ENCODE measurements at places on chromosomes 5 and 9.

GRCh38 chr9:131773911-131774379 is 34.1 kb upstream of the RAPGEF1 start:
- no peak for DNase-seq

DNA sequence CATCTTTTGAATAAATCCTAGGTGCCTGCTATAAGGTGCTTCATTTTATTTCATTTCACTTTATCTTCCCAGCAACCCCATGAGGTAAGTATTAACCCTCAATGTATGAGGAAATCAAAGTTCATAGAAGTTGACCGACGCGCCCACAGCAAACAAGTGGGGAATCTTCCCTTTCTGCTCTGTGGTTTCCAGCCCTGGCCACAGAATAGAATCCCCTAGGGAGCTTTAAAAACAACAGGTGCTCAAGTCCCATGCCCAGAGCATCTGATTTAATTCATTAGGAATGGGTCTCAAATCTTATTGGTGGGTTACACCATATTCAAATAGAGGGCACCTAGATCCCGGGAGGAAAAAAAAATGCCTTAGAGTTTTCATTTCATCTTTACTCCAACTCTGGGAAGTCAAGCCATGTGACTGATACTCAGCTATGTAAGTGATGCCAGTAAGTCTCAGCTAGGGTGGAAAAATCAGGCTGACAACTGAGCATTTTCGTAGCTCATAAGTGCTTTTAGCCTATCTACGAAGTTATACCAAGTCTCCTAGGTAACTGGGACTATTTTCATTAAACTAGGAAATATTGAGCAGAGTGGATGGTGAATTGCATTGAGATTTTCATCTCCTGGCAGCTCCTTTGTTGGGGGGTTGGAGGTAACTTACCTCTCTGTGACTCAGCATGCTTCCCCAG is 353.4 kb upstream of the SLC30A5 start:
- no peak for DNase-seq

- no peak for DNase-seq
These were observed 60.3 kb downstream of the UBE2QL1 start for GRCh38 chr5:6508931-6509330.

- DNase-seq, result no peak
These were observed 5.1 kb downstream of the LIFR start for GRCh38 chr5:38551030-38552017.

DNA sequence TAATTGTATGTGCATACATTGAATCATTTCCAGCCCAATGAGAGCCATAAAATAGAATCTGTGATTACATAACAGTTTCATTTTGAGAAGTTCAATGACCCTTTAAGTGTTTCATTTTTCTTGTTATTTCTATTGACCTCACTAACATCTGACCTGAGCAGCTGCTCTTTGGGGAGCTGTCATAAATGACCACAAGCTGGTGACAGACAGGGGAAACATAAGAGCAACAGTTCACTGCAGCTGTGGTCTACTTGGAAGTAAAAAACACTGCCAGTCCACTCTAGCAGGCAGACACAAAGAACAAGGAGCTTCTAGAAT is 265.4 kb downstream of the DTWD2 start:
- DNase-seq, result no peak

DNA sequence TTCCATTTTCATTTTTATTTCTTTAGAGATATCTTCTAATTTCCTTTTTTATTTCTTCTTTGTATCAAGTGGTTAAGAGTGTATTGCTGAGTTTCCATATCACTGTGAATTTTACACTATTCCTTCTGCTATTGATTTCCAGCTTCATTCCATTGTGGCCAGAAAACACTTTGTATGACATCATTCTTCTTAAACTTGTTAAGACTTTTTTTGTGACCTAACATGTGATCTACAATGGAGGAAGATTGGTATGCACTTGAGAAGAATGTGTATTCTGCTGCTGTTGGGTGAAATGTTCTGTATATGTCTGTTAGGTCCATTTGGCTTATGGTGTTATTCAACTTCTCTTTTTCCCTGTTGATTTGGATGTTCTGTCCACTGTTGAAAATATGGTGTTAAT is 274.2 kb upstream of the PUM3 start:
- DNase-seq, result no peak

DNA sequence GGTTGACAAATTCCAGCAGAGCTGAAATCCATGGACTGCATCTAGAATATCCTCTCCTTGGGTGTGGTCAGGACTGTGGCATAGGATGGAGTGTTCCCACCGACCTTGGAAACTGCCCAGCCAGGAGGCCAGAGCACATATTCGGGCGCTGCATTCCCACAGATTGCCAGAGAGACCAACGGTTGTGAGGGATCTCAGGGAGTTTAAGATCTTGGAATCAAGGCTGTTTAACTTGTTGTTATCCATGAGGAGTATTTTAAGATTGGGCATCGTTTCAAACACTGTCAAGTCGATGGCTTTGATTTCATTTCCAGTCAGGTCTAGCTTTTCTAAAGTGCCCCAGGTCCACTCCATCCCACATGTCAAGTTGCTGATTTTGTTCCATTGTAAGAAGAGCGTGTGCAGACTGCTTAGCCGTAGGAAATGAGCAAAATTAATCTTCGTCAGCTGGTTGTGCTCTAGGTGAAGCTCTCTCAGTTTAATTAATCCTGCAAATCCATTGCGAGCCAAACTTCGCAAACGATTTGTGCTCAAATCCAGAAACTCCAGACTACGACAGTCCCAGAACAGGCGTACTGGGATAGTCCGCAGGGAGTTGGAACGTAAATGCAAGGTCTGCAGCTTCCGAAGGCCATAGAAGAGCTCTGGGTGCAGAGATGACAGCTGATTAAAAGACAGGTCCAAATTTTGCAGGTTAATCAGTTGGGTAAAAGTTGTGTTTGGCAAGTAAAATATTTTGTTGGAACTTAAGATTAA is 1.5 kb downstream of the LRRTM2 start:
- no peak for DNase-seq

DNA sequence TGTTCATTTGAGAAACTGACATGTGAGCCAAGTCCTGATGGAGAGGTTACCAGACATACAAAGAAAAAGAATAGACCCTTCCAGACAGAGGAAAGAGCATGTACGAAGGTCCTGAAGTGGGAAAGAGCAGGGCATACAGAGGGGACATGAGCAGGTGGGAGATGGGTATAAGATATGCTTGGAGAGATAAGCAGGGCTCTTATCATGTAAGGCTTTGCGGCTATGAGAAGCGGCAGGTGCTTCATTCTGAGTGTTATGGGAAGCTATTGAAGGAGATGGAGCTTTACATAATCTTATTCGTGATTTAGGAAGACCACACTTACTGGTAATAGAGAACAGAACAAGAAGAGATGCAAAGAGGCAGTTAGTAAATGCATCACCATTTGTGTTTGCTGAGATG is 417.1 kb downstream of the EBF1 start:
- no peak for DNase-seq

DNA sequence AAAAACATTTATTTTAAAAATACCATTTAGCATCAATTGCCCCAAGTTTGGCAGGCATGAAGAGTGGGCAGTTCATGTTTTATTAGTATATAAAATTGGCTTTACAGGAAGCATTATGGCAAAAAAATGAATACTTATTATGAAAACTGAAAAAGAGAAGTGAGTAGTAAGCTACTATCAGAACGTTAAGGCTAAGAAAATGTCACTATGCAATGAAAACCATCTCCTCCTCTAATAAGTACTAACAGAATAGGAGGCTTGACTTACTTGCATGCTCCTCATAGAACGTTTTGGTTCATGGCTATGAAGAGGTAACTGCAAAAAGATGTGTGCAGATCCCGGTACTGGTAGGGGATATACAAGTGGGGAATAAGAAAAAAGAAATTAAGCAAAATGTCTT is 23.6 kb downstream of the TICAM2 start:
- DNase-seq, result no peak

DNA sequence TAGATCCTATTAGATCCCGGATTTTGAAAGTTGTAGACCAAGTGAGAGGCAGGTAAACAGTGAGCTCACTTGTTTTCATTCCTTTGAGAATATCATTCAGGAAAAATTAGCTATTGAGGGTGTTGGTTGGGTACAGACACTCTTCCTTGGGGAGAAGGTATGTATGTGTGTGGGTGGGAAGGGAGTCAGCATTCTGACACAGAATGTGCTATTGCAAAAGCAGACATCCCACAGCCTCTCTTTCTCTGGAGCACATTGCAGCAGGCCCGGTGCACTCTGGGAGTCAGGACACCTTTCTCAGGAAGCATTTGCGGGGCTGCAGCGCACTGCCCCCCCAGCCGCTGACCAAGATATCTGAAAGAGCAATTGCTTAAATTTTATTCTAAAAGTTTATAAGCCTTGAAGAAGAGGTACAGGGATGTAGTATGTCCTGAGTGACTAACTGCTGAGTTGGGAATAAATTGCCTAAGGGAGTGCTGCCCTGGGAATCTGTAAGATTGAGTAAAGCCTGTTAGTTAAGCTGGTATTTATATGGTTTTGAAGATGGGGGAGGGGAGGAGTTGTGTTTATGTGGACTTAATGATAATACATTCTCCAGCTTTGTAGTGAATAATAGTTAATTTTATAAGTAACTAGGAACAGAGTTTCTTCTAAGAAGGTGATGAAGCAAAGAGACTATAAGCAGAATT is 5.2 kb downstream of the TNFAIP8 start:
- DNase-seq, result no peak

GRCh38 chr9:14585730-14586473 is 107.3 kb downstream of the ZDHHC21 start:
- no peak for DNase-seq

DNA sequence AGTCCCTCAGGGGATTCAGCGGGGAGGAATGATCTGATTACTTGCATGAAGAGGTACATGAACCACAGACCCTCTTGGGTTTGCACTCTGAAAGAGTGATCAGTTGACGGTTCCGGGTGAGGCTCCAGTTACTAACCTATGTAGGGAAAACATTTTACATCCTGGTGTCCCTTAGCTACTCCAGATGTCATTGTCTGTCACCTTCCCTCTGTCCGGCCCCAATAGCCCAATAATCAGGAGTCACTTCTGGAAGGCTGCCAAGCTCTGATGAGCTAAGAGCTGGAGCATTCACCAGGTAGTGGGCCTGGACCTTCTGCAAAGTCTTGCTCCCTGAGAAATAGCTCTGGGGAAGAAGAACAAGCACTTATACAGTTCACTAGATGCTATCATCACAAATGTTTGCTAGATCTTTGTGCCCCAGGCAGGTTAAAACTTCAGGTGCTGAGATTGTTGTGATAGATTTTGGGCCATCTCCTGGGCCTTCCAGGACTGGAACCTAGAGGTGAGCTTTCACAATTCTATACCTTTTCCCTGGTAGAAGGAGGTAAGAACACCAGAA is 64.5 kb downstream of the ENTREP1 start:
- DNase-seq, result no peak

GRCh38 chr9:84655447-84655846 is 14.1 kb upstream of the NTRK2 start:
- DNase-seq, result no peak

GRCh38 chr9:121573717-121574485 is 74.3 kb upstream of the GGTA1 start:
- no peak for DNase-seq

- no peak for DNase-seq
These were observed 163.1 kb downstream of the AOPEP start for GRCh38 chr9:94889628-94890027.
